Upper lobe of left lung (tissue), 6 donors: ENCODE measurements at places on chromosomes 12 and 14. TPM values are rescaled to one million over a fixed set of nuclear protein-coding genes. Genes with fewer than 3 reads are reported as not detected.

The SLC2A13 gene
- 9.9 TPM for total RNA-seq

The RAB5B gene
- 130 TPM for total RNA-seq

The SIRT4 gene
- total RNA-seq, result 1.9 TPM

DNA sequence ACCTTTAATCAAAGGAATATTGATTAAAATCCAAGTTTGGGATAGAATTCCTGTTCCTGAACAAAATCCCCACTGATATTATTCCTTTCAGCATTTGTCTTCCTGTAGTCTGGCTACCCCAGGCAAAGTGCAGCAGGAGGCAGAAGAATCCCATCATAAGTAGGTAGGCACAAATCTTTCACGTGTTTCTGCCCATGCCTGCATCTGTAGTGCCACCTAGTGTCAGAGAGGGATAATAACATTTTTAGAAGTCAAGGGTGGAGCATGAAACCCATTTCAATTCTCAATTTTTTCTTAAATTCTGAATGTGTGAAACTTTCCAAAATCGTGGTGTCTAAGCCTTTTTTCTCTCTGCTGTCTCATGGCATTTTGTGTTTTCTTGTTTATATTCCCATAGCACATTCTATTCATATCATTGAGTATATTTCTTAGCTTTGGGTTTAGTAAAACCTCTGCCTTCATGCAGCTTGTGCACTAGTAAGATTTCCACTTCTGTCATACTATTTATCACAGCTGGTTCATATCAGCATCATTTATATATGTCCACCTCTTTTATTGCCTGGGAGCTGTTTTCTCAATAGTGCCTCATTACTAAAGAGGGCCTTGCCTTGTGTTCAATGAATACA lies 47.8 kb upstream of the RERG start:
- H3K27me3 ChIP-seq, result no peaks in the 10 kb centered on the region
- H3K4me1 ChIP-seq, result peaks cover 3% of the 10 kb centered on the region
- no peaks in the 10 kb centered on the region for H3K36me3 ChIP-seq
- DNase-seq, result peak; percentile 37
- no peak overlapping the region for H3K4me3 ChIP-seq
- H3K27ac ChIP-seq, result no peak overlapping the region

DNA sequence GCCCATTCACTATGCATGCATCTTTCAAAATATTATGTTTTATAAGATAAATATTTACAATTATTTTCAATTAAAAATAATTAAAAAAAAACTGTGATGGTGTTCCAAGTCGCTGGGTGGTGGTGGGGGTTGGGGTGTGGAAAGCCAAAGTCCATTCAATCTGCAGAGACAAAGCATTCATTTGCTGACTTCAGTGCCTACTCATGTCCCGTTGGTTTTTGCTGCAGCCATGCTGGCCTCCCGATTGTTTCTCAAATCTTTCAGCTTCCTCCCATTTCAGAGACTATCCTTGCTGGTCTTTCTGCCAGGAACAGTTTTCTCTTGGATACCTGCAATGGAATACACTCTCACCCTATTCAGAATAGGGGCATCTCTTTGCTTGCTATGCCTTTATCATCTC lies 331.5 kb upstream of the NOVA1 start:
- no peaks in the 10 kb centered on the region for H3K27me3 ChIP-seq
- no peak overlapping the region for H3K27ac ChIP-seq
- H3K4me3 ChIP-seq, result no peak overlapping the region
- DNase-seq, result no peak
- H3K4me1 ChIP-seq, result no peaks in the 10 kb centered on the region
- H3K36me3 ChIP-seq, result no peaks in the 10 kb centered on the region

DNA sequence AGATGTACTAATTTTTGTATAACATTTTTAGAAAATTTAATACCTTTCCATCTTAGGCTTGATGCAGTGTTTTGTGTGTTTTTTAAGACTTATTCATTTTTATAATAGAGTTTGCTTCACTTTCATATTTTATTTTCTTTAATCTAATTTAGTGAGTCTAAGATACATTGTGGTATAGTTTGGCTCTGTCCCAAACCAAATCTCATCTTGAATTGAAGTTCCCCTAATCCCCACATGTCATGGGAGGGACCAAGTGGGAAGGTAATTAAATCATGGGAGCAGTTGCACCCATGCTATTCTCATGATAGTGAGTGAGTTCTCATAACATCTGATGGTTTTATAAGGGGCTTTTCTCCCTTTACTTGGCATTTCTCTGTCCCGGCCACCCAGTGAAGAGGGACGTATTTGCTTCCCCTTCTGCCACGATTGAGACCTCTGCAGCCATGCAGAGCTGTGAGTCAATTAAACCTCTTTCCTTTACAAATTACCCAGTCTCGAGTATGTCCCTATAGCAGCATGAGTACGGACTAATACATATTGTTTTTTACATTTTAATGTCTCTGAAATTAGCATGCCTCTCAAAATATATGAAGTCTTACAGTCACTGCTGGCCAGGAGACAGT lies 34.9 kb downstream of the GABARAPL1 start:
- DNase-seq, result no peak
- H3K4me3 ChIP-seq, result no peak overlapping the region
- H3K4me1 ChIP-seq, result no peaks in the 10 kb centered on the region
- H3K27me3 ChIP-seq, result no peaks in the 10 kb centered on the region
- no peaks in the 10 kb centered on the region for H3K36me3 ChIP-seq

The PNP gene
- 28.2 TPM for total RNA-seq

The PRIMA1 gene
- 1.4 TPM for total RNA-seq

The FRS2 gene
- total RNA-seq, result 49.1 TPM

DNA sequence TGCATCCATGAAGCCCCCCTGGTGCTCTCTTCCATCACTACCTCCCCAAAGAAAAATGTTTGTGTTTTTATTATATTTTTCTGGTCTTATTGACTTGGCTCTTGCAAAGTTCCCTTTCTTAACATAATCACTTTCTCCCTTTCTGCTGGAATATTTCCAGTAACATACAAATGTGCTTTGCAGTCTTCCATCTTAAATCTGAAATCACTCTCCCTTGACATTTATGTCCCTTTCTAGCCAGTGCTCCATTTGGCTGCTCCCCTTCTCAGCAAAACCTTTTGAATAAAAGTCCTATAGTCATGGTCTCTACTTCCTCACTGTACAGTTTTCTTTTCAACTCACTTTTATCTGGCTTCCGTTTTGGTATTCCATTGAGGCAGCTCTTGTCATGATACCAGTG lies 118.8 kb downstream of the SNAPC1 start:
- no peak for DNase-seq
- H3K27me3 ChIP-seq, result no peaks in the 10 kb centered on the region
- no peaks in the 10 kb centered on the region for H3K36me3 ChIP-seq
- H3K27ac ChIP-seq, result no peak overlapping the region
